ENCODE measurements at places on chromosomes 6 and 20. TPM values are rescaled to one million over a fixed set of nuclear protein-coding genes. Genes with fewer than 3 reads are reported as not detected.

MACROD2 gene
- total RNA-seq: 6.4 TPM

DNA sequence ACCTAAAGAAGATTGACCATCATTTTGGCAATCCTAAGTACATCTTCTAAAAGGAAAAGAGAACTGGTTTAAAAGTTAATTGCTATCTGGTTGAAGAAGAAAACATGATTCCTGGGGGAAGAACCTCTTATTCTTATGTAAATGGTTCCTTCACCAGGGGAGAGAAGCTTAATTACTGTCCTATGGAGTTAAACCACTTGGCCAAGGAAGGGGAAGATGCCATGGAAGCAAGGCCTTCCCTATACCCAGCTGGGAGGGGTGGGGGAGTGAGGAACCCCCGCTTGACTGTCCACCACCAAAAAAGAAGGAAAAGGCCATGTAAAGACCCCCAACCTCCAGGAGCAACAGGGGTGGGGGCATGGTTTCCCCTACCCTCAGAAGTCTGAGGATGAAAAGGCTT is 962.1 kb downstream of the GRIK2 start:
- no peaks in the 10 kb centered on the region for H3K4me1 ChIP-seq
- DNase-seq: no peak
- no peak overlapping the region for H3K27ac ChIP-seq
- H3K27me3 ChIP-seq: no peaks in the 10 kb centered on the region

GRCh38 chr6:63858691-63859090 is 223.1 kb downstream of the PHF3 start:
- no peak overlapping the region for H3K4me3 ChIP-seq
- H3K4me1 ChIP-seq: peaks cover 2% of the 10 kb centered on the region
- H3K36me3 ChIP-seq: no peaks in the 10 kb centered on the region
- DNase-seq: no peak
- H3K27ac ChIP-seq: no peak overlapping the region

- no peaks in the 10 kb centered on the region for H3K36me3 ChIP-seq
- no peak overlapping the region for H3K27ac ChIP-seq
- DNase-seq: no peak
- H3K27me3 ChIP-seq: peaks cover 29% of the 10 kb centered on the region
- no peaks in the 10 kb centered on the region for H3K4me1 ChIP-seq
These were observed 9.2 kb upstream of the RGS17 start for GRCh38 chr6:153140299-153140698.

DNA sequence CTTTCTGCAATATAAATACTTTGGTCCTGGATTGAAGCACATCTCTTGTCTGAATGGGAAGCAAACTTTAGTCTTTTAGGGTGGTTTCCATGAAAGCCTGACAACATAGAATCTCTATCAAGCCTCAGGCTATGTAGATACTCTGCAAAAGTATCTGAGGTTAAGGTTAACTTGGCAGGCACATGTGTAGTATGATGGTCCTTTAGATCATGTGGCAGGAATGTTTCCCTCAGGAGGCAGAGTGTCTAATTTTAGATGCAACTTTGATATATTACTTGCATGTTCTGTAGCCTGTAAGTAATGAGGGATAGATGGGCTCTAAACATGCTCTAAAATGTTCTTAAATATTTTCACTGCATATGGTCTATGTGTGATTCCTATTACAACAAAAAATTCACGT is 8.2 kb downstream of the MYB start:
- H3K4me3 ChIP-seq: no peak overlapping the region
- H3K27me3 ChIP-seq: no peaks in the 10 kb centered on the region
- H3K4me1 ChIP-seq: no peaks in the 10 kb centered on the region
- no peak for DNase-seq
- H3K36me3 ChIP-seq: peaks cover 7% of the 10 kb centered on the region

BPI gene
- not detected for total RNA-seq

GRCh38 chr6:105402090-105402938 is 568 bp downstream of the PREP start:
- peak overlapping the region; percentile 92 for H3K4me3 ChIP-seq
- peaks cover 4% of the 10 kb centered on the region for H3K27me3 ChIP-seq
- no peak for DNase-seq
- peak overlapping the region; percentile 95 for H3K27ac ChIP-seq

- no peak overlapping the region for H3K4me3 ChIP-seq
- no peaks in the 10 kb centered on the region for H3K4me1 ChIP-seq
- H3K27ac ChIP-seq: no peak overlapping the region
- no peaks in the 10 kb centered on the region for H3K27me3 ChIP-seq
- no peaks in the 10 kb centered on the region for H3K36me3 ChIP-seq
These were observed 29.2 kb upstream of the SSR1 start for GRCh38 chr6:7341989-7342742.

GRCh38 chr6:160039441-160039840 is 70.6 kb downstream of the IGF2R start:
- DNase-seq: no peak
- no peak overlapping the region for H3K4me3 ChIP-seq
- H3K27me3 ChIP-seq: no peaks in the 10 kb centered on the region
- peak overlapping the region; percentile 14 for H3K27ac ChIP-seq
- peaks cover 20% of the 10 kb centered on the region for H3K36me3 ChIP-seq
- no peaks in the 10 kb centered on the region for H3K4me1 ChIP-seq

SLC22A7 gene
- not detected for total RNA-seq

DNA sequence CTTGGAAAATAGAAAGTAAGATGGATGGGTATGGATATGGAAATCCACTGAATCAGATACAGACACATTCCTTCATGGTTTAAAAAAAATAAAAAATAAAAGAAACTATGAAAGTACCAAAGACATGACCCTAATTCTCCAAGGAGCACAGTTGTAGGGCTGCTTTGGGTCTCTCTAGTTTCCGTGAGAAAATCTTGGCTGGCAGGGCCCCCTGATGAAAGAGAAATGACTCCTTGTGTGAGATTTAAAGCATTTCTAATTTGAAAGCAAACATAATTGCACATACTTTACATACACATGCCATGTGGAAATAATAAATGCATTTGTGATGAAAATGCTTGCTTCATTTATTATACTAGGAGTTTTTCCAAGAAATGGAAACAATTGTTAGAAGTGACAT is 593.9 kb upstream of the BTBD3 start:
- no peak for DNase-seq
- no peaks in the 10 kb centered on the region for H3K4me1 ChIP-seq
- H3K27ac ChIP-seq: no peak overlapping the region
- H3K4me3 ChIP-seq: no peak overlapping the region
- no peaks in the 10 kb centered on the region for H3K36me3 ChIP-seq

TJAP1 gene
- total RNA-seq: 65.8 TPM

DNA sequence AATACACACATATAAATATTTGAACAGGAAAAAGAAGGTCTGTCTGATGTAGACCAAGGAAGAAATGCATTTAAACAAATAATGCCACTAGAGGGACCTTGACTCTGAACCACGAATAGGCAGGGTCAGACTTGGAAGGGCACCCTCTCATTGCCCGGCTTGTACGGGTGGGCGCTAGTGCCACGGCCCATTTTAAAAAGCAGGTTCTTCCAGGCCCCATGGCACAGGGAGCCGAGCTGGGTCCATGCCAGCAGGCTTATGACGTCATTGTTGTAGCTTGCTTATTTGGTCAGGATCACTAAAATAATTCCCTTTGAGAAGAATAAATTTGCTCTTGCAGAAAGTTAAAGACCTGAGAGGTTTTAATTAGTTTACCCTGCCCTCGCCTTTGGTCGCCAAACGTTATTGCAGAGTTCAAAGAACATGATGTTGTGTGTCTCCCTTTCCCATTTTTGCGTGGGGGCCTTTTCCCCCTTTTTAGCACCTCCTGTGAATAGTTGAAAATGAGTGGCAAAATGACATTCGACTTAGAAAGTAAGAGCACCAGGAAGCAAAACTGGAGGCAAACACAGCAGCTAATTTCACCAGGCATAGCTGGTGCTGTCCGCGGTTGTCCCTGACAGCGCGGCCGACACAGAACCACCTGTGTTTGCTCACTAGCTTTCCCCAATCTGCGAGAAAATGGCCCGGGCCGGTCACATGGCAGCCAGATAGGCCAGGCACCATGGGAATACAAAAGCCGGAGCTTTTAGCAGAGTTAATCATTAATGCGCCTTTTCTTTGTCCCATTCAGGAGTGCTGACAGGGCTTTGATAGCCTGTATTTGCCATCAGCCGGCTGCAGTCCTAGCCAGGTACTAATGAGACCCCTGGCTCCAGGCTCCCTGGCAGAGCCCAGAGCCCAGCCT is 93.8 kb downstream of the FOXA2 start:
- H3K4me3 ChIP-seq: peak overlapping the region; percentile 61
- peak; percentile 93 for DNase-seq
- peaks cover 3% of the 10 kb centered on the region for H3K36me3 ChIP-seq
- H3K27ac ChIP-seq: peak overlapping the region; percentile 99
- peaks cover 56% of the 10 kb centered on the region for H3K4me1 ChIP-seq
- H3K27me3 ChIP-seq: no peaks in the 10 kb centered on the region

HLA-DRB1 gene
- total RNA-seq: 7.7 TPM

RCAN2 gene
- total RNA-seq: 23.3 TPM

HUS1B gene
- total RNA-seq: 1.3 TPM

- H3K4me3 ChIP-seq: no peak overlapping the region
- H3K36me3 ChIP-seq: peaks cover 2% of the 10 kb centered on the region
- no peak for DNase-seq
- no peak overlapping the region for H3K27ac ChIP-seq
- peaks cover 6% of the 10 kb centered on the region for H3K4me1 ChIP-seq
These were observed 536.0 kb downstream of the RFPL4B start for GRCh38 chr6:112883095-112883494.

VSTM2L gene
- 5.0 TPM for total RNA-seq

DNA sequence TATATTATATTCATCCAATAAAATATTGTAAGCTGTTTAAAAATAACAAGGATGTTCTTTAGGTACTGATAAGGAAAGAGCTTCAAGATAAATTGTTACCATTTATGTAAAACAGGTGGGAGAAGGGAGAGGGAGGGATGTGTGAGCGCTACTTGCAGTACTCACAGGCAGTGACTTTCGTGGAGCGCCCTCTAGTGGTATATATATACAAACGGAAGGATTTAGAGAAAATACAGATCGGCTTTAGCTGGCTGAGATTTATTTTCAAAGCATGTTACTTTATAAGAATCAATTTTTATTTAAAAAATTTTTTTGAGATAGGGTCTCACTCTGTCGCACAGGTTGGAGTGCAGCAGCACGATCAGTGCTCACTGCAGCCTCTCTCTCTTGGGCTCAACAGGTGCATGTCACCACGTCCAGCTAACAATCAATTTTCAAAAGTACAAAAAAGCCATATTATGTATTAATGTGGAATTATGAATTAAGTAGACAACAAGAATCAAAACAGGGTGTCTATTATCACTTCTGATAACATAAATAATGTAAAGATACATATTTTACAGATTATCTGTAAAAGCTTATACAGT is 3.3 kb upstream of the MOG start:
- H3K27me3 ChIP-seq: peaks cover 3% of the 10 kb centered on the region
- no peak for DNase-seq
- H3K4me3 ChIP-seq: no peak overlapping the region

DNA sequence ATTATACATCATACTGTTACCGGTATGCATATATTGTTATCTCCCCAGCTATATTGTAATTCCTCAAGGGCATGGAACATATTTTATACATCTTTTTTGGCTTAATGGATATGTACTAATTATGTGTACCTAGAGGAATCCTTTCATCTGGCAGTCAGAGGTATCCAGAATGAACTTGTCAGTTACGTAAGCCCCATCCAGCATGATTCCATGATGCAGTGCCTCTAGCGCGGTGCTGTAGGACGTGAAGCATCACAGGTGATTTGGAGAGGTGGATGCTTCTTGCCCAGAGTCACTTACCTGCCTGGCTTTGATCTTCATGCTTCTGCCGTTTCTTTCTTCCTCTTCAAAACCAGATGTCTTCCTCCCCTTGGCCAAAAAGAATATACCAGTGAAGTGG is 159.1 kb downstream of the UST start:
- no peak overlapping the region for H3K27ac ChIP-seq
- no peak overlapping the region for H3K4me3 ChIP-seq
- DNase-seq: no peak

DNA sequence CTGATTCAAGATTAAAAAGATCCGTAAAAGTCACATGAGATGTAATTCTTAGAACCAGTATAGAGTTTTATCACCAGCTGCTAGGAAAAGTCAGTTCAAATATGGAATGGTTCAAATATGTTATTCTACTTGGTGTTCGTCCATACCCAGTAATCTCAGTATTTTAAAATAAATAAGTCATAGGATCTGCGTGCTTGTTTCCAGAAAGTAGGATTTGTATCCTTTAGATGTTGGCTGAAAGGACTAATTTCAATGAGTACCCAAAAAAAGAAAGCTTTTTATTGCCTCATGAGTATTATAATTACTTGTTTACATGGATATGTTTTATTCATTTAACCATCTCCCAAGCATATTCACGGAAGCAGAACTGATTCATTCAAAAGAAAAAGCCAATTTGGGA is 12.2 kb downstream of the TPD52L1 start:
- no peaks in the 10 kb centered on the region for H3K36me3 ChIP-seq
- no peaks in the 10 kb centered on the region for H3K27me3 ChIP-seq
- peaks cover 5% of the 10 kb centered on the region for H3K4me1 ChIP-seq
- H3K27ac ChIP-seq: no peak overlapping the region

GRCh38 chr20:4726710-4727397 is 5.1 kb downstream of the PRND start:
- H3K27ac ChIP-seq: no peak overlapping the region
- H3K27me3 ChIP-seq: peaks cover 18% of the 10 kb centered on the region
- DNase-seq: no peak
- H3K4me3 ChIP-seq: no peak overlapping the region
- H3K36me3 ChIP-seq: no peaks in the 10 kb centered on the region
- no peaks in the 10 kb centered on the region for H3K4me1 ChIP-seq

ADTRP gene
- total RNA-seq: not detected

STMND1 gene
- 0.22 TPM for total RNA-seq

GRCh38 chr20:14453259-14453658 is 115.8 kb upstream of the FLRT3 start:
- H3K27me3 ChIP-seq: no peaks in the 10 kb centered on the region
- no peak for DNase-seq
- H3K4me1 ChIP-seq: peaks cover 20% of the 10 kb centered on the region
- no peak overlapping the region for H3K27ac ChIP-seq
- no peak overlapping the region for H3K4me3 ChIP-seq

DNA sequence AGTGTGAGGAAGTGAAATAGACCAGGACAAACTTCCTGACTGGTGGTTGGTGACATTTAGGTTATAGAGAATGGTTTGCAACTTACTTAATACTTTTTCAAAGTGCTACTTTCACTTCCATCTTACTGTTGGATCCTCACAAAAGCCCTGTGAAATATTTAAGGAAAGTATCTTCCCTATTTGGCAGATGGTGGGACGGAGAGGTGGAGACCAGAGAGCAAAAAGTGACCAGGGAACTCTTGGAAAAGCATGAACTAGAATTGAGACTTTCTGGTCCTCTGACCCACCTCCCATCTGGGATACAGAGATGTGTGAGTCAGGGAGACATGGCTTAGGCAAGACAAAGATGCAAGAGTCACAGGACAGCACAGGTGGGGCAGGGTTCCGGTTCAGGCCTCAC is 3.0 kb downstream of the TRIM10 start:
- H3K27ac ChIP-seq: no peak overlapping the region
- no peak for DNase-seq
- H3K36me3 ChIP-seq: no peaks in the 10 kb centered on the region

DNA sequence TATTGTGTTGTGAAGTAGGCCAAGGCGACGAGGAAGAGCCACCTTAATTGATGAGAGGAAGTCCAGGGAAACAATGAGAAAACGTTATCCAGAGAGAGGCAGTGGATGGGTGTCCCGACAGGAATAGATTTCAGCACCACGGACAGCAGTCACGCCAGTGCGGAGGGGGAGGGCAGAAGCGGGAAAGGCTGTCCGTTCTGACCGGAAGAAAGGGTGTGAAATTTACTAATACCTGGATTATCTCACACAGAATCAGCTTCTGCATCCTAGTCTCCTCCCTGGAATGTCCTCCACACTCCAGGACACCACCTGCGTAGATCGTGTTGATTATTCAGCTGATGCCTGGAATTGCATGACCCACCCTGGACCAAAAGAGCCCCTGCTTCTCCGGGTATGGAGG is 7.4 kb upstream of the BPIFA3 start:
- H3K36me3 ChIP-seq: no peaks in the 10 kb centered on the region
- peaks cover 71% of the 10 kb centered on the region for H3K27me3 ChIP-seq
- no peak overlapping the region for H3K4me3 ChIP-seq
- H3K27ac ChIP-seq: no peak overlapping the region
- H3K4me1 ChIP-seq: no peaks in the 10 kb centered on the region
